ENCODE measurements at places on chromosomes 7 and 10.

DNA sequence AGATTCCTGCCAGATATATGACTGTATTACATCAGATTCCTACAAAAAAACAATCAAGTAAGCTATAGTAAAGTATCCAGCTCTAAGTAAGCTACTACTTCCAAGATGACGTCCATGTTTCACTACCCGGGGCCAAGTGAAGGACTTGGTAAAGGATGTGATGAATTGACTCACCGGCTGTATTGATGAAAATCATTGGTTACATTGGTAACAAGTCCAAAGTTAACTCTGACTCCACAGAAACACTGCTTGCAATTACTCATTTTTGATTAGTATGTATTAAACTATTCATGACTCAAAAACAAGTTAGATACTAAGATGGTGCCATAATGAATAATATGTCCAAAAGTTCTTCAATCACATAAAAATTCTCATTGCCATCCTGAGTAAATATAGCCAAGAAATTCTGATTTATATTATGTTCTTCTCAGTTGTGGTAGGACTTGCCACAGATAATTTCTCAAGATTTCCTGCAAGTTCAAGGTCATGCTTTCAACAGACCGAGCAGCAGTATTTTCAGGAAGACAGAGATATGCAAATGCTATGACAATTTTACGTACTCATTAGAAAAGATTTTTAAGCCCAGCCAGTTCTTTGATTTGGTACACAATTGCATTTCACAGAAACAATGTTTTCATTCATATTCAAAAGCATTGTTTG lies 12.6 kb upstream of the DNAJC1 start:
- ATAC-seq = no peak

GRCh38 chr7:112112822-112113255 lies 93.4 kb downstream of the DOCK4 start:
- peak; percentile 51 for ATAC-seq

GRCh38 chr7:129208667-129209066 lies 16.2 kb upstream of the AHCYL2 start:
- no peak for ATAC-seq

- ATAC-seq = no peak
Observed at GRCh38 chr7:101936611-101937231, 119.3 kb downstream of the CUX1 start.

DNA sequence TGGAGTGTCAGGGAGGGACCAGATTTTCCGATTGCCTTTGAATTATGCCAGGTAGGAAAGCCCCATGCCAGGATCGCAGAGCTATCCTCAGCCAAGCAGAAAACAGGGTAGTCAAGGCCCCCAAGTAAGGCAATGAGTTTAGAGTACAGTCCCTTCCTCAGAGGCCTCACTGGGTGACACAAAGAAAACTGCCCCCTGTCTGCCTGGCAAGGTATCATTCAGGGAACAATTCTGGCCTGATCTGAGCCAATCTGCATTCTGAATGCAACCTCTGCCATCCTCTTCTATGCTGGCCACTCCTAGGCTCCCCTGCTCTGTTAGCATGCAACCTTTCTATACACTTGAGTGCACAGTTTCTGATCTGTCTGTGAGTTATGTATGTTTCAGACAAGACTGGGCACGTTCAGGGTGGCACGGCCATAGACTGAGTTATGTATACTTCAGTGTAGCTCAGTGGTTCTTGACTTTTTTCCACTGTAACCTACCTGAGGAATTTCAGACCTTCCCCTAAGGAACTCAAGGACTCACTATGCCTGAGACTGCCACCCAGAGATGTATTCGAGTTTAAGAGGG lies 336.8 kb downstream of the PLXNA4 start:
- no peak for ATAC-seq

GRCh38 chr7:1325246-1325645 lies 92.6 kb downstream of the UNCX start:
- ATAC-seq = no peak

DNA sequence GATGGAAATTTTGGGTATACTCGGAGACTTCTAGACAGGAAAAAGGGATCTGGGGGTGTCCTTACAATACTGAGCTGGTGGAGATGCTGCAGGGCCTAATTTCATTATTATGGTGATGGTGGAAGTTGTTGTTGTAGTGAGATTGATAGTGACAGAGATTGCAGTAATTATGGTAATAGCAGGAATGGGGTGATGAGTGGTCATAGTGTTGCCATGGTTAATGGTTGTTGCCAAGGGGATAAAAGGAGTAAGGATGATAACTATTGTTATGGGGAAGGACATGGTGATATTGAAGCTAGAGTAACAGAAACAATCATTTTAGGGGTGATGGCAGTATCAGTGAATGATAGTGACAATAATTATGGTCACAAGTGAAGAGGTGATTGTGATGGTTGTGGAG lies 27.1 kb upstream of the LBX1 start:
- no peak for ATAC-seq

DNA sequence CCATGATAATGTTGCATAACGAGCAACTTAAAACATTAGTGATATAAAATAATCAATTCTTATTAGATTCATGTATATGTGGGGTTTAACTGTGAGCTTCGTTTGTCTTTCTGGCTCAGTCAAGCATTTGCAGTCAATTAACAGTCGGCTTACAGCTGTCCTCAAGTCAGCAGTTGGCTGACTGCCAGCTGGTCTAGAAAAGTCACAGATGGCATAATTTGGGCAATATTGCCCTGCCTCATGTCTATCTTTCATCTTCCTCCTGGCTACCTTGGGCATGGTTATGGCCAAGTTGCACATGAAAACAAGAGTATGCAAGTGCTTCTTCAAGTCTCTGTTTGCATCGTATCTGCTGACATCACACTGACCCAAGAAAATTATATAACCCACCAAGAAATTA lies 186.1 kb upstream of the ZWINT start:
- no peak for ATAC-seq

DNA sequence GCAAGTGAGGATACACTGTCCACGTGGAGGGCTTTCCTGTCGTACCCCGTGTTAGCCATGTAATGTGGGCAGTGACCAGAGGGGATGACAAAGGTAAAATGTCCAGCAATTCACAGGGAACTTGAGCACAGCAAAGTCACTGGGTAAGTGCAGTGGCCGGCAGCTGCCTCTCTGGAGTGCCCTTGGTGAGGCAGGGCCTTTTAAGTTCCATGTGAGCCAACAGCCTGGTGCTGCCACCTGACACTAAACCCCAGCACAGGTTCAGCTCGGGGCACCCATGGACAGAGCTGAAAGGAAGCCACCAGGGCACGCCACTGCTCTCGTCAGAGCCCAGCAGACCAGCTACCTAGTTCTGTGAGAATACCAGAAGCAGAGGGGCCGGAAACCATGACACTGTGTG lies 168.3 kb downstream of the PRKAG2 start:
- ATAC-seq = no peak

DNA sequence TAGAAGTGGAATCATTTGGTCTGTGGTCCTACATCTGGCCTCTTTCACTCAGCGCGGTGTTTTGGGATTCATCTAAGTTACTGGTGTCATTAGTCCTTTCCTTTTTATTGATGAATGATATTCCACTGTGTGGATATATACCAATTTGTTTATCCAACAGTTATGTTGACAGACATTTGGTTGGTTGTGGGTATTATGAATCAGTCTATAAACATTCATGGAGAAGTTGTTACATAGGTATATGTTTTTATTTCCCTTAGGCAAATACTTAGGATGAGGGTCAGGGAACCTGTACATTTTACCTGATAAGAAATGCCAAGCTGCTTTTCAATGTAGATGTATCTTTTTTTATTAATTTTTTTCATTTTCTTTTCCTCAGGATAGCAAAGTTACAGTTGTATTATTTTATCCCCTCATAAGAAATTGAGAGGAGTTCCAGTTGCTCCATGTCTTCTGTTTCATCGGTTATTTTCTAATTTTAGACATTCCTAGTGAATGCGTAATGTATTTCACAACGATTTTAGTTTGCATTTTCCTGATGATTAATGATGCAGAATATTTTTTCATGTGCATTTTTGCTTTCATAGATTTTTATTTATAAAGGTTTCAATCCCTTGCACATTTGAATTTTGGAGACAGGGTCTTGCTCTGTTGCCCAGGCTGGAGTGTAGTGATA lies 203.8 kb upstream of the SH2B2 start:
- no peak for ATAC-seq

GRCh38 chr10:129728246-129728820 lies 235.7 kb downstream of the EBF3 start:
- ATAC-seq = no peak

DNA sequence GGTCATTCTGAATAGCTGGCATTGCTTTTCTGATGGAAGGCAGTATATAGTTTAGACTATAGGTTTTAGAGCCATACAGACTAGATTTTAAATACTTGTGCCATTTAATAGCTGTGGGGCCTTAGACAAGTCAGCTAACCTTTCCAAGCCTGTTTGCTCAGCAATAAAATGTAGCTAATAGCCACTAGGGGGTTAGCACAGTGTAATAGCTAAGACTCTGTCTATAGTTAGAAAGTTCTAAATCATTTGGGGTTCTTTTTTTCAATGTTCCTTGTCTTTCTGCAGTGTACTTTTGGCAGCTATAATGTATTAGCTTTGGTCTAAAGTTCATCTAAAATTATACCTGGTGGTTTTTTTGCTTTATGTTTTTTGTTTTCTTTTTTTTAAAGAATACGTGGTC lies 7.5 kb upstream of the KIFBP start:
- no peak for ATAC-seq

DNA sequence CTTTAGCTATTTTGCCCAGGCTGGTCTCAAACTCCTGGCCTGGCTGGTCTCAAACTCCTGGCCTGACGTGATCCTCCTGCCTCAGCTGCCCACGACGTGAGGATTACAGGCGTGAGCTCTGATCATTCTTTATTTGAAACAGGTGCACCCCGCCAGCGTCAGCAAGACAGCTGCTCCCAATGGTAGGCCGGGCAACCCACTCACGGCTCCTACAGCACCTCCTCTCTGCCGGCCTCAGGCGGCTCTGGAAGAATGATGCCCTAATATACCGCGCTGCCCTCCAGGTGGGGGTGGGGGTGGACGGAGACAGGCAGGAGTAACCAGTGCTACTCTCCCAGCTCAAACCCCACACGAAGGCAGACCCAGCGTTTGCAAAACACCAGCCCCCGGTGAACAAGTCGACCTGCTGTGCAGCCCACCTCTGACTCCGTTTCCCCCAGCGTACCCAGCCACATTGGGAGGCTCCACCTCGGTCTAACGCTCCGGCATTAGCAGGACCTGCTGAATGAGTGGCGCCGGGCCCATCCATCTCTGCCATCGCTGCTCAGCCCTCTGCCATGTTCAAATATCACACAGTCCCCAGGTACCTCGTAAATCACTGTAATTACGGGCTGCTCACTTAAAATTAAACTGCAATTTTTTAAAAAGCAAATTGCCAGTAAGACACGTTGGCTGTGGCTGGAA lies 148.6 kb downstream of the ELFN1 start:
- no peak for ATAC-seq

DNA sequence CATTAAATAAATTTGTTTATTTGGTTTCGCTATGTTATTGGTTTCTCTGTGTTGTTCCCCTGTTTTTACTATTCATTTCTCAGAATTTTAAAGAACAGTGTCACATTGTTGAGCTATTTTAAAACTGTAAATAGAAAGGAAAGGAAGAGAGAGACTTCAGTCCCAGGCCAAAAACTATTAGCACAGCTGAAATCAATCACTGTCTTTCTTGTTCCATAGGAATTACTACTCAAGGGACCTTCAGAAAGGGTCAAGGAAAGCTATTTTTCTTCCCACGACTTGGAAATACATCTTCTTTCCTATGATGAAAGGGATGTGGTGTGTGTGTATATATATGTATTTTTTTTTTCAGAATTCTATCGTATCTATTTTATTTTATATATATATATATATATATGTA lies 29.0 kb upstream of the GNAT3 start:
- no peak for ATAC-seq

DNA sequence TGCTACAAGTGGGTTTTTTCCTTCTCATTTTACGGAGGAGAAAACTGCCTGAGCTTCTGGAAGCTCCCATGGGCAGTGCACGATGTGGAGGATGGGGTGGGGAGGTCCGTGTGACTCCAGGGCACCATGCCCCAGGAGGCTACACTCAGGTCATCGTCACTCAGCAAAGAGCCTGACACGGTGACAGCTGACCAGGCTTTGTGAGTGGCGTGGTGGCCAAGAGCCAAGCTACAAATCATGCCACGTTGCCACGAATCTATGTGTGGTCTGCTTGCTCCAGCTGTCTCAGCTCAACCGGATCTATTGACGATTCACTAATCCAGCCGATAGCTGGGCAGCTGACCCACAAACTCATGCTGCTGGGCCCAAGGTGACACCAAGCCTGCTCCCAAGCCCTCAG lies 27.6 kb upstream of the C10orf71 start:
- ATAC-seq = no peak

DNA sequence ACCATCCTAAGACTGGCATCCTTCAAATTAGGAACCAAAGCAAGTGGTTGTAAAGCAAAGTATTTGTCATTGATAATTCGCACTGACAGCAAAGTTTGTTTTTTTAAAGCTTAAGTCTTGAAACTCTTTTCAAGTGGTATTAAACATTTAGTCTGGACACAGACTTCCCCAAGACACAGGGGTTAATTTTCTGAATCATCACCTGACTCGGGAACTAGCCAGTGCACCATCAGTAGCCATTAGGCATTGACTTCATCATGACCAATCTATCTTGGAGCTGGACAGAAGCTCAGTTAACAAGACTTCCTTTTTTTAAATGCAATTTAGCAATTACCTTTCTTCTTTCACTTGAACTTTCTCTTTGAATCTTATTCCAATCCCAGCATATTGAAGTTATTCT lies 210.6 kb downstream of the ZNF365 start:
- ATAC-seq = no peak

- ATAC-seq = no peak
Observed at GRCh38 chr7:77565917-77566316, 28.8 kb downstream of the PTPN12 start.

- ATAC-seq = peak; percentile 64
Observed at GRCh38 chr7:88324699-88325098, 18.0 kb upstream of the STEAP4 start.

- no peak for ATAC-seq
Observed at GRCh38 chr10:116565534-116565933, 19.8 kb downstream of the PNLIP start.

- ATAC-seq = no peak
Observed at GRCh38 chr10:18368273-18368672, 228.0 kb downstream of the CACNB2 start.

GRCh38 chr10:25071227-25071626 lies 54.8 kb downstream of the THNSL1 start:
- ATAC-seq = no peak

- no peak for ATAC-seq
Observed at GRCh38 chr10:20885678-20886077, 11.4 kb downstream of the NEBL start.

- ATAC-seq = no peak
Observed at GRCh38 chr10:22537810-22538209, 176.6 kb downstream of the PIP4K2A start.

All from activated T-helper 17 cell treated with anti-CD3 and anti-CD28 coated beads, Interleukin-2, amount 50 U/mL, for 72 hours (primary cell).